HL-60 (cell line): ENCODE measurements at places on chromosomes 3 and 15.
A peak's percentile ranks its signal among the peaks of the same experiment; 100 is the strongest.

DNA sequence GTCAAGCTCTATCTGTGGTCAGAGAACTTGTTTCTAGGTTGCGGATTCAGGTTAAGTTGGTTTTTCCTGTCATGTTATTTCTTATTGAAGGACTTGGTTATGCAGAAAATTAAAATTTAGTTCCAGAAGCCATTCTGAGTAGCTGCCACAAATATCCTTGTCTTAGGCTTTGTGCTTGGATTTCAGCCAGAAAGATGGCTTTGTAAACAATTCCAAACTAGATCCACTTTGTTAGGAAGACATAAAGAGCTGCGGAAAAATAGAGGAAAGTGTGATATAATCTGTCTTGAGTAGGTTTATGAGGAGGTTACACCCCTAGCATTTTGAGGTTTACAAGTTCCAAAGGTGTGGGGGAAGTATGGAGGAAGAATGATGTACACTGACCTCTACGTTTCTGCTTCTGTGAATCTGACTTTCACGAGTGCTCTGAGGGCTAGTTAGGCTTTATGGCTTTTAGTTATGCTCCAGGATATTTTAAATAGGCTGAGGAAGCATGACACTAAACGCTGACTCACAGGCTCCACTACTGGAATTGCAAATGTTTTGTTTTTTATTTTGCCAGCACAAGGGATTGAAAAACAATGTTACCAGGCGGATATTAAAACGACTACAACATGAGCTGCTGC, 46.3 kb upstream of the UTS2B start:
- no peak for DNase-seq

GRCh38 chr3:175357758-175358157, 498.6 kb downstream of the NAALADL2 start:
- DNase-seq: no peak

DNA sequence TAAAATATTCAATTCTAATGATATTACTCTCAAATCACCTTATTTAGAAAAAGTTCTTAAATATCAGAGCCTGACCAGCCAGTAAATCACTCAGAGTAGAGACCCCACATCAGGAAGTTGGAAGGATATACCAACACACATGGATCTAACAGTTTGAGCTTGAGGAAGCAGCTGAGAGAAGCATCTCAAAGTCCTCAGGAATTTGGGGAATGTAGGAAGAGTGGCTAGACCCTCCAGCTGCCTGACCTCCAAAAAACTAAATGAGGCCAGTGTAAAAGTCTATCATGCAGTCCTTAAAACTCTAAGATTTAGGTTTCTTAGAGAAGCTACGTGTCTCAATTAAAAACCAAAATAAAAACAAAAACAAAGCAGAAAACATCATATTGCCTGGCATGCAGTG, 55.4 kb downstream of the SETD2 start:
- DNase-seq: no peak

DNA sequence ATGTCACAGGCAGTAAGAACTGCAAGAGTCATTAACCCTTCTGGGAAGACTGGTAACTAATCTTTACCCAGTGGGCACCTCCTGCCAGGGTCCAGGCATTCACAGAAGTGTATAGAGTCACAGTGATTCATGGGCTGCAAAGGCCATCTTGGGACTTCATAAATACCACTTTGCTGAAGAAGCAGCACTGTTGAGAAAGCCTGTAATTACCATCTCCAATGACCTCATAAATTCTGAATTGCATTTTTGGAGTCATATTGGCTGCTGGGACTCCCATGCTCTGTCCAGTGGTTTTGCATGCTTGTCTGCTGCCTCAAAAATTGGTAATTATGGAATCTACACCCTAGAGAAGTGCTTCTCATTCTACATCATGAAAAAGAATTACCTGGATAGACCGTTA, 837.2 kb downstream of the NTRK3 start:
- DNase-seq: no peak

GRCh38 chr3:192575879-192576506, 151.3 kb downstream of the FGF12 start:
- no peak for DNase-seq

GRCh38 chr3:175336406-175337133, 477.4 kb downstream of the NAALADL2 start:
- no peak for DNase-seq

DNA sequence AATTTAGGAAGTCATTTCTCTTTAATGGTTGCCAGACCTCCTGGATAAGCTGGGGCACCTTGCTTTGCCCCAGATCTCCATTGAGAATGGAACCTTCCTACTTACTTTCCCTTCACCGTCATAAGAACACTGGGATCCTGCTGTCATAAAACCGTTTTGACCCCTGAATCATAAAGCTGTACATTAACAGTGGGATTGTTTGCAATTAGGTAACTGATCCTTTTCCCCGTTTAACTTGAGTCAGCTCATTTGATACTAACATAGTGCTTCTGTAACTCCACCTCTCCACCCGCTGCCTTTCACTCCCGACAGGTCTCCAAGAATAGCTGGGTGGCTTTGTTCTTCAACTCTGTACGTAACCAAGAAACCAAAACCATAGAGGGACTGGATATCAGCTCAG, 308.2 kb upstream of the WNT5A start:
- DNase-seq: no peak

DNA sequence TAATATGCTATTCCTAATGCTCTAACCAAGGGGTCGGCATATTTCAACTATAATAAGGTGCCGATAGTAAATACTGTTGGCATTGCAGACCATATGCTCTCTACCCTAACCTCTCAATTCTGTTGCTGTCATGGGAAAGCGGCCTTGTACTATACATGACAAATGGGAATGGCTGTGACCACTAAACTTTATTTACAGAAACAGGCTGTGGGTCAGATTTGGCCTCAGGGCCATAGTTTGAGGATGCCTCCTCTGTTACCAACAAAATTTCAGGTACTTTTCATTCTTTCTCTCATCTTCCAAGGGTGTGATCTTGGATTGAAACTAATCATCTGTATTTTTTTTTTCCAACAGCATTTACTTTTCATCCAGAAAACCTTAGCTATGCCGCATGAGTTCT, 242.0 kb downstream of the MAGI1 start:
- DNase-seq: no peak

DNA sequence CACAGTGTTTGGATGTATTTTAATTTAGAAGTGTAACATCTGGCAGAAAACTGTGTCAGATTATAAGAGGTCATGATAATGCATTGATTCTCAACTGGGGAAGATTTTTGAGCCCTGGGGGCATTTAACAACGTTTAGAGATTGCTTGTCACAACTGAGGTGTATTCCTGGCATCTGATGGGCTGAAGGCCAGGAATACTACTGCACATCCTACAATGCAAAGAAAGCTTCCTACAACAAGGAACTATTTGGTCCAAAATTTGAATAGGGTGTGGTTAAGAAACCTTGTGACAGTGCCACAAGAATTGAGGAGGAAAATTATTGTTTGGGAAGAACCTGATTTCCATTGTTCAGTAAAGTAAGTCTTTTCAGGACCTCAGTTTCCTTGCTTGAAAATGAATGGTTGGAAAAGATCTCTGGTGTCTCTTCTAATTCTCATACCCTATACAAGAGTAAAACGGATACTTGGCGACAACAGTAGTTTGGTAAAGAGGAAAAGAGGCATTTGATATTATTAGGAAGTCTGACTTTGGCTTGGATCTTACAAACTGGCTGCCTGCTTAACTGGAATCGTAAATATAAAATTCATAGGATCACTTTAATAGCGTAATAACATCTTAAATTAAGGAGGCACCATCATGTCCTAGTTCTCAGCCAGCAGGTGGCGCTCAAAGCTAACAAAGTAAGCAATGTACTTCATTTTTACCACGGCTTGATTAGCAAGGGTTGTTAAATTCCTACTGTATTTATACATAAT, 4.3 kb downstream of the DAZL start:
- DNase-seq: peak; percentile 70

DNA sequence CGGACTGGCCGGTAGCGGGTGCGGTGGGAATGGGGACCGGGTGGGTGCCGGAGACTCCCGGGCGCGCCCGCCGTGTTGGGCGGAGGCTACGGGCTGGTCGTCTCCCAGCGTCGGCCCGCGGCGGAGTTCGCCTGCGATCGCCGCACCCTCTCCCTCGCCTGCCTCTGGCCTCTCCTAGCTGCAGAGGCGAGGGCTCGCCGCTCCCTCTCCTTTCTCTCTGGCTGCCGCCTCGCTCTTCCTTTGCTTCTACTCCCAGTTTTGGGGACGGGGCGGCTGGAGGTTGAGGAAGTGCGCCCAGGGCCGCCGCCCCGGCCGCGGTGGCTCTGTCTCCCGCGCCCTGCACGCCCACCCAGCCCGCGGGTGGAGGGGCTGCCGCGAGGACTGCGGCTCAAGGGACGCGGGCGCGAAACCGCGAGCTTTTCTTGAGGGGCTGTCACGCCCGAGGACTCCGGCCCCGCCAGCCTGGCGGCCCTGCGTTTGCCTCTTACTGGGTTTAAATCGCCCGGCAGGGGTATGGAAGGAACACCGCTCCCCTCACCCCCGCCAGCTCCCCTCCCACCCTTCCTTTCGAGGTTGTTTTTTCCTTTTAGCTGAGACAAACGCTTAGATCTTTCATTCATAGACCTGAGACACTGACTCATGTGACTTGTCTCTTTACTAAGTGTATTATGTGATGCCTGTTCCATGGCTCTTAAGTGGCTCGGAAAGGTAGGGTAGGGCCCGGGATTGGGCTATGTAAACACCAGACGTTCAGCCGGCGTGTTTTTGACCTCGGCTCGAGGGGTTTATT, 654 bp downstream of the PIK3CA start:
- DNase-seq: no peak

GRCh38 chr3:112084980-112085705, 1.0 kb upstream of the C3orf52 start:
- DNase-seq: no peak

DNA sequence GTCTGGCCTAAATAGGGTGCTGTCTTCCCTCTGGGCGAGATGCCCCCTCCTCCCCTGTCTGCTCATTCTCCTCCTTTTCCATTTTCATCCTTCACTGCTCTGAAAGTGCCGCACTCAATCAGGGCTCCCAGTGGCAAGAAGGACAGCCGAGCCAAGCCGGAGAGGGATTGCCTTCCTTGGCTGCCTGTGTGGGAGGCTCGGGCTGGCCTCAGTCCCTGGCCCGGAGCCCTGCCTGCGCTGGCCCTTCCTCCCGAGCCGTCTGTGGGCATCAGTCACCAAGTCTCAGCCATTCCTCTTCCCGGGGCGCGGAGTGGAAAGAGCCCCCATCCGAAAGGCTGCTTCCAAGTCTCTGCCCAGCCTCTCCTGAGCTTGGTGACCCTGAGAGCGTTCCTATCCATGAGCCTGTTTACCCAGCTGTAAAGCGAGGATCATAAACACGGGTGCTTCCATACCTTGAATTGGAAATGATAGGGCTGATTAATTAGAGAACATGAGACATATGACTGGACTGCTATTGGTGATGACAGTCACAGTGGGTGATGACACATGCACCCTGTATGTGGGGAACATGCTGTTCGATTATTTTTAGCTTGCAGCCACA, 59.1 kb upstream of the TLE3 start:
- DNase-seq: no peak

GRCh38 chr3:56725175-56725574, 42.1 kb upstream of the TASOR start:
- peak; percentile 2 for DNase-seq

DNA sequence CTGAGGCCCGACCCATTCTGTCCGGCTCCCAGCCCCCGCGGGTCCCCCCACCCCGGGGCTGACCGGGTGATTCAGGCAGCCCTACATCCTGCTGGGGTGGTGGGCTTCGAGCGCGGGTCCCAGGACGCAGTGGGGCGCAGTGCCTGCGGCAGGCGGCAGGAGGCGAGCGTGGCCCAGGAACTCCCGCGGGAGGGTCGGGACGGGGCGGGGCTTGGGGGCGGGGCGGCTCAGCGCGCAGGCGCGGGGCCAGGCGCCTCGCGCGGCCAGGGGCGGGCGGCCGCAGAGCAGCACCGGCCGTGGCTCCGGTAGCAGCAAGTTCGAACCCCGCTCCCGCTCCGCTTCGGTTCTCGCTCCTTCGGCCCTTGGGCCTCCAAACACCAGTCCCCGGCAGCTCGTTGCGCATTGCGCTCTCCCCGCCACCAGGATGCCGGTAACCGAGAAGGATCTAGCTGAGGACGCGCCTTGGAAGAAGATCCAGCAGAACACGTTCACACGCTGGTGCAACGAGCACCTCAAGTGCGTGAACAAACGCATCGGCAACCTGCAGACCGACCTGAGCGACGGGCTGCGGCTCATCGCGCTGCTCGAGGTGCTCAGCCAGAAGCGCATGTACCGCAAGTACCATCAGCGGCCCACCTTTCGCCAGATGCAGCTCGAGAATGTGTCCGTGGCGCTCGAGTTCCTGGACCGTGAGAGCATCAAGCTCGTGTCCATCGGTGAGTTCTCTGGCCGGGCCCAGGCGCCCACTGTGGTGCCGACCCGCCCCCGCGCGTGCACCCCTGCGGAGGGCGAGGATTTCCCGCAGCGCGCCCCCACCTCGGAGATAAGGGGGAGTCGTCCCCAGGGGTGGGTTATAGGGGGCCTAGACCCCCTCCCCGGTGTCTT, at the start of gene FLNB:
FLNB (plus strand) TSS at position 282 of the 885 bp plus-strand sequence; CDS start at position 425, 143 bp downstream.
- peak; percentile 40 for DNase-seq

DNA sequence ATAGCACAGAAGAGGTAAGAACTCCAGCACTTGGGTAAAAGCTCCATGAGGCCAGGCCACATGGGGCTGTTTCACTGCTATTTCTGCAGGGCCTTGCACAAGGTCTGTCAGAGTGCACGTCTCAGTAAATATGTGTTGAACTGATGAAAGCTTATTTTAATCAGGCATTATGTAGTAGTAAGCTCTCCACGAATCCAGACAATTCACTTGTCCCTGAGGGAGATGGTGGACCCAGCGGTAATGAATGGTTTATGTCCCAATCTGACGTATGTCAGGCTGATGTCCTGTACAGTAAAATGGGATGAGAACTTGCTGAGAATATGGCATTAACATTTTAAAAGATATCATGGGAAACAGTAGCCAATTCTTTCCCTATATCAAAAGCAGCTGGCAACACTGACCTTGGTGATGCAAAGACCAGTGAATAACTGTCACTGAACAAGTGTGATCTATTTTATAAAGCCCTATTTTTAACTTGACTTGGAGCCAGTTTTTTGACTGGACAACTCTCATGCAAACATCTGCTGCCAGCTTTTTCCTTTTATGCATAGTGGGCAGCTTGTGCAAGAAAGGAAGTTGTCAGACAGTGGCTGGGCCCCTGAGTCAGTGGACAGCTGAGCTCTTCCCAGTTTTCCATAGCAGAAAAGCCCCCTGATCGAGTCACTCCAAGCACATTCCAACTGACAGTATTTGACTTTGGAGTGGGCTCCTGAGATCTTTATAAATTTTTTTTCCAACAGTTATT, 519.8 kb upstream of the MDFIC2 start:
- no peak for DNase-seq
